ENCODE measurements at places on chromosomes 4 and X. TPM values are rescaled to one million over a fixed set of nuclear protein-coding genes. Genes with fewer than 3 reads are reported as not detected.

HEPH gene
- total RNA-seq, result 57.7 TPM

KLB gene
- not detected for total RNA-seq

UBE2D3 gene
- total RNA-seq, result 454 TPM

MAGEA2 gene
- total RNA-seq, result not detected

AMTN gene
- total RNA-seq, result not detected

CT47B1 gene
- total RNA-seq, result not detected

ATP1B4 gene
- total RNA-seq, result not detected

BEX3 gene
- 321 TPM for total RNA-seq

C4orf50 gene
- not detected for total RNA-seq

FAM9C gene
- total RNA-seq, result not detected

FGF2 gene
- total RNA-seq, result 30.8 TPM

UGT2B28 gene
- total RNA-seq, result not detected

RAB9A gene
- 37.5 TPM for total RNA-seq

STOX2 gene
- total RNA-seq, result 0.73 TPM

REPS2 gene
- total RNA-seq, result 0.99 TPM

MAGEC3 gene
- total RNA-seq, result not detected

RHOXF1 gene
- total RNA-seq, result not detected

IL2RG gene
- not detected for total RNA-seq

POLA1 gene
- 8.1 TPM for total RNA-seq

MTTP gene
- total RNA-seq, result 0.15 TPM

FRAS1 gene
- 0.15 TPM for total RNA-seq

G3BP2 gene
- 161 TPM for total RNA-seq

NRK gene
- total RNA-seq, result 0.17 TPM

KLF8 gene
- total RNA-seq, result 2.8 TPM

MAGEB2 gene
- not detected for total RNA-seq

NAT8L gene
- total RNA-seq, result 0.17 TPM

TKTL2 gene
- not detected for total RNA-seq

TCEANC gene
- 3.3 TPM for total RNA-seq

GASK1B gene
- 77.5 TPM for total RNA-seq

CSAG3 gene
- not detected for total RNA-seq

NEIL3 gene
- total RNA-seq, result 4.0 TPM

DCX gene
- total RNA-seq, result not detected

SSX4 gene
- total RNA-seq, result not detected

SSX1 gene
- total RNA-seq, result not detected

CPE gene
- total RNA-seq, result 30.8 TPM

BLTP1 gene
- 129 TPM for total RNA-seq

PDE6B gene
- total RNA-seq, result not detected

MAP3K15 gene
- total RNA-seq, result under 0.01 TPM

BTK gene
- 0.15 TPM for total RNA-seq

SORBS2 gene
- total RNA-seq, result not detected

BCORL1 gene
- total RNA-seq, result 4.2 TPM

STATH gene
- not detected for total RNA-seq

CLCN4 gene
- 5.8 TPM for total RNA-seq

FRMD7 gene
- not detected for total RNA-seq

IL3RA gene
- not detected for total RNA-seq

PCYT1B gene
- total RNA-seq, result 0.15 TPM
